ENCODE measurements at places on chromosomes 2 and 18.

- DNase-seq = no peak
Measured at GRCh38 chr2:236740506-236740905, 170.9 kb downstream of the ACKR3 start.

DNA sequence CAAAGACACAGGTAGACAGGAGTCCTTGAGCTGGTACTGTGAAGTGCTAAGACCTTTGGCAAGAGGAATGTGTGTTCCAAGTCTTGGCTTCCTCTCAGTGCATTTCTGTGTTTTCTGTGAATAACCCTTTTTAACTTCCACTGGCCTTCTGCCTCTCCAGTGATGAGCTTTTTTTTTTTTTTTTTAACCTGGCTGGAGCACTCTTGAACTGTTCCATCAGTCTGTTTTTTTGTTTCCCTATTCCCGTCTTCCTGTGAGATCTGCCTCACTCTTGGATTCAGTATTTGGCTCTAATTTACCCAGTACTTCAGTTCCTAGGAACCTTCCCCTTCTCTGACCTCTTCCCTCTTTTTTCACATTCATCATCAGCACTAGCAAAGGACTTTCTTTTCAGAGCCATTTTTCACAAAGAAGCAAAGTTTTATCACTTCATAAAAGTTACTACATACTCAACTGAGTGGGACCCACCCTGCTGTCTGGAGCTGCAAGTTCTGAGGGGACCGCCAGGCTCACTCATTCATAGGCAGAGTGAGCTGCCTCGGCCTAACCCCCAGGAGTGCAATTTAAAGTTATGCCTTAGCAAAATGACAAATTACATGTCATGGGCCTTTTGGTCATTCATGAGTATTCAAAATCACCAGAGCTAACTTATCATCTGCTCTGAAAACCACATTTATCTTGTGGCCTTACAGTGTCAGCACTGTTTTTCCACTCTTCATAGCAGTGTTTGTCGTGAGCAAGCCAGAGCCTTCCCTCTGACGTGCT, 126.9 kb upstream of the DAPL1 start:
- no peak for DNase-seq

GRCh38 chr2:3212061-3212362, 165.6 kb downstream of the EIPR1 start:
- no peak for DNase-seq

DNA sequence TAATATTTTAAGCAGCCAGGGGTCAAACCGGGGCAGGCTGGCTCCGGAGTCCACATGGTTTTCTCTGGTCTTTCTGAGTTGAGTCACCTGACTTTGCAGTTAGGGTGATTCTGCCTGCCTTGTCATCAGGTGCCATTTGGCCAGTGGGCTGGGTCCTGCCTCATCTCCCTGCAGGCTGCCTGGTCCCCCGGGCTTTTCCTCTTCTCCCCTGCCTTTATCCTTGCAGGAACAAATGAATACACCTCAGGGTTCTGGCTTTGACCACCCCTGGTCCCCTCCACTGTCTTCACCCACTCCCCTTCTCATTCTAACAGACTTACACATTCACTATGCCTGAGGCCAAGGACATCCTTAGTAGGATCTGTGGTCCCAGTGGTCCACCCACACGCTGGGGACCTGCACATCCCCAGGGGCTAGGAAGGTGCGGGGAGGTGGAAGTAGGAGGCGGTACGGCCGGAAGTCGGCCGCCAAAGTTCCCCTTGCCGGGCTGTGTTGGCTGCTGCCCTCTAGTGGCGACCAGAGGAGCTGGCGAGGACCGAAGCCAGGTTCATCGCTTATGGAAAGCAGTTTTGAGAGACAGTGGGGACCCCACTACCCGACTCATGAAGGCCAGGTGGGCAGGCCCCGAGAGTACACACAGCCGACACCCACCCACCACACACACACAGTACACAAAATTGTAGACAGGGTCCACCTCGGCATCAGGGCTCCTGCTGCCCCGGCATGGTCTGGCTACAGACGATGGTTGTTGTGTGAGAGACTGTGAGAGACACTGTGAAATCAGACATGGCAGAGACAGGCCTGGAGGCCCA, 6.3 kb upstream of the TEX261 start:
- DNase-seq = peak; percentile 71

DNA sequence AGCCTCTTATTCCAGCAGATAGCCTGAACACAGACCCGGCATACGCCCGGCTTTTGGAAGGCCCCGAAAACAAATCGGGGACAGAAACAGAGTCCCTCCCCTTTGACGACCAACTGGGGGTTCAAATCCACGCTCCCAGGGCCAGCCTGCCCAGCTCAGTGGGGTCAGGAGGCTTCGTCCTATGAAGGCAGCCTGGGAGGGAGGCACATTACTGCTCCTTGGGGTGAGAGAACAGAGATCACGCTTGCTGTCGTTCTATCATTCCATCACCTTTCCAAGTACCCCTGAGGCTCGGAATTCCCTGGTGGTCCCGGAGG, 208.8 kb upstream of the SALL3 start:
- no peak for DNase-seq

- DNase-seq = peak; percentile 14
Measured at GRCh38 chr2:174697255-174697654, 67.0 kb downstream of the CHRNA1 start.

- no peak for DNase-seq
Measured at GRCh38 chr18:11672198-11672597, 16.9 kb upstream of the GNAL start.

GRCh38 chr2:120474486-120474885, 128.6 kb downstream of the INHBB start:
- no peak for DNase-seq

DNA sequence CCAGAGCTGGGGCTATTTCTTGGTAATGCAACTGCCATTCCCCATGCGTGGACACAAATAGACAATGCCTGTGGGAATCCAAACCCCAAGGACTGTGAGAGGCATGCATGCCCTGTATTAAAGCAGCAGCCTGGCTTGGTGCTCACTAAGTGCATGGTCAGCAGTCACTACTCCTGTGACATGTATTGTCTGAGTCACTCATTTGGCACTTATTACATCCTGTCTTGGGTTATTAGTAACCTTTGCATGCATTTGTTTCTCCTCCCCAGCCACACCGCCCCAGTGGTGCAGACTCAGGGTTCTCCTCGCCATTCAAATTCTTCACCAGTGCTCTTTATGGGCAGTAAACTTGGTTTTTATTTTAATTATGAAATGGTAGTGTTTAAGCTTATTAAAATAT, 30.2 kb downstream of the PRKCE start:
- DNase-seq = no peak

DNA sequence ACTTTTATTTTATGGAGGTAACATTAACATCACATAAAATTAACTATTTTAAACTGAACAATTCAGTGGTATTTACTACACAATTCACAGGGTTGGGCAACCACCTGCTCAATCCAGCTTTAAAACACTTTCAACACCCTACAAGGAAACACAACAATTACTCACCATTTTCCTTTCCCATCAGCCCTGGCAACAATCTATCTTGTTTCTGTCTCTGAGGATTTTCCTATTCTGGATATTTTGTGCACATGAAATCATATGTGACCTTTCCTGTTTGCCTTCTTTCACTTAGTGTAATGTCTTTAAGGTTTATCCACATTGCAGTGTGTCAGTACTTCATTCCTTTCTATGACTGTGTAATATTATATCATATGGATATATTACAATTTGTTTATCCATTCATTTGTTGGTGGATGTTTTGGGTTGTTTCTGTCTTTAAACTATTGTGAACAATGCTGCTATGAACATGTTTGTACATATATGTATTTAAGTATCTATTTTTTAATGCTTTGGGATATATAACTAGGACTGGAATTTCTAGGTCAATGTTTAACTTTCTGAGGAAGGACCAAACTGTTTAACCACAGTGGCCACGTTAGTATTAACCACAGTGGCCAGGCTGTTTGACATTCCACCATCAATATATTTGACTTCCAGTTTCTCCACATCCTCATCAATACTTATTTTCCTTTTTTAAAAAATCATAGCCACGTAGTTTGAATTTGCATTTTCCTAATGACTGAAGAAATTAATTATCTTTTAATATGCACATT, 72.4 kb upstream of the KIF5C start:
- DNase-seq = no peak

DNA sequence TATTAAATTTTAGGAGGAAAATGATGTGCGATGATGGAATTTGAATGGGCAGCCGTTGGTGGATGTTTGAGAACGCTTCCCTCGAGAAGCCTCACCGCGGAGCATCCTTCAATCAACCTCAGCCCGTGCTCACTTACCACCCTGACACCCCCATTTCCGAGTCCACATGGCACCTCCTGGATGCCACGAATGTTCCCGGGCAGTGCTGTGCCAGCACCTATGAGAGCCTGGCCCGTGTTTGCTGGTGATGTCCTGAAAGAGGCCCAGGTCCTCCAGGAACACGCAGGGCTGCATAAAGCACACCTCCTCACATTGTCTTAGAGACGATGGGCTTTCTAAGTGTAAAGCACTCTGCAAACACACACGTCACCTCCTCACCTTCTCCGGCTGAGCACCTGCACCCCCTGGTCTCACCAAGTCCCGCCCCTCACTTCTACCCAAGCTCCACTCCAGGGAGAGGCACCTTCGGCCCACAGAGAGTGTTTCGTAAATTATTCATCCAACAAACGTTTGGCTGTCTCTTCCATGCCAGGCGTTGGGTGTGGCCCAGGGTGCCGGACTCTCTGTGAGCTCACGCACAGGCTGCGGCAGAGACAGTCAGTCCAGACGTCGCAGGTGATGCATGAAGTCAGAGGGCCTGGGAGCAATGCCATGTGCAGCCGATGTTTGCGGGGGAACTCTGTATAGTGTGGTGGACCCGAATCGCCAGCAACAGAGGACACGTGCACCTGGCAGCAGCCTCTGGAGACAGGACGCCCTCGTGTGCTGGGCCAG, 150.0 kb downstream of the TPO start:
- no peak for DNase-seq

DNA sequence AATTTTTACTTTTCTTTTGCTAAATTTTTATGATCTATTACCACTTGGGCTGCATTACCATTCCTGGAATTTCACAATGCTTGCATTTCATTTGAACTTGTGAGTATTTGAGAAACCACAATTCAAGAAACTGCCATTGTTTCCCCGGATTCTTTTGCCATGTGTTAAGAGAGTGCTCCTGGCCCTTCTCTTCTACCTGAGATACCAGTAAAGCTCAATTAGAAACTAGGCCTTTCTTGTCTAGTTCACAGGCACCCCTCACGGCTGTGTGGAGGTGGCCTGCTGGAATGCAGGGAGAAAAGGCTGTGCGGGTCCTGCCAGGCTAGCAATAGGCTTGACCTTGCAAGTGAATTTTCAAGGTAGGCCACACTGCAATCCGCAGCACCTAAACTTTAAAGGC, 40.8 kb downstream of the ZEB2 start:
- DNase-seq = no peak

GRCh38 chr2:213166109-213166508, 14.7 kb upstream of the IKZF2 start:
- no peak for DNase-seq

DNA sequence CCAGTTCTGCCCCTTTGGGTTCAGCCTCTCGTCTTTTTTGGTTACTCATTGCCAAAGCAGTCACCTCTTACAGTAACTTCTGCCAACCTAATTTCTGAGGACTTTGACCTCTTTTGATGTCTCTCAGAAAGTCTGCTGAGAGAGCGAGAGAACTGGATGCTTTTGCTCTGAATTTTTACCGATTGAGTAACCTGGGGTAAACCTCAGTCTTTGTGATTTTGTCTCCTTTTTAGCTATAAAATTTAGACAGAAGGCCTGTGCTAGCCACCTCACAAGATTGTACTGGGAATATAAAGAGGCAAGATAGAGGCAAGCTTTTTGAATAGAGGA, 34.8 kb upstream of the IL1R1 start:
- no peak for DNase-seq

- no peak for DNase-seq
Measured at GRCh38 chr2:60439219-60439974, 114.1 kb downstream of the BCL11A start.

- DNase-seq = no peak
Measured at GRCh38 chr2:221529943-221530652, 42.0 kb downstream of the EPHA4 start.

GRCh38 chr2:207258263-207258991, 92.7 kb upstream of the KLF7 start:
- peak; percentile 96 for DNase-seq

GRCh38 chr2:64124571-64124970, 19.6 kb downstream of the PELI1 start:
- no peak for DNase-seq

- no peak for DNase-seq
Measured at GRCh38 chr2:135980434-135981079, 4.9 kb downstream of the DARS1 start.

GRCh38 chr2:2788076-2788475, 457.0 kb upstream of the MYT1L start:
- DNase-seq = peak; percentile 43

GRCh38 chr2:35548171-35548570, 807.4 kb upstream of the CRIM1 start:
- DNase-seq = no peak

Measured in NCI-H524 (cell line).